CD8-positive, alpha-beta T cell (primary cell): ENCODE measurements at places on chromosomes 5 and 9.

DNA sequence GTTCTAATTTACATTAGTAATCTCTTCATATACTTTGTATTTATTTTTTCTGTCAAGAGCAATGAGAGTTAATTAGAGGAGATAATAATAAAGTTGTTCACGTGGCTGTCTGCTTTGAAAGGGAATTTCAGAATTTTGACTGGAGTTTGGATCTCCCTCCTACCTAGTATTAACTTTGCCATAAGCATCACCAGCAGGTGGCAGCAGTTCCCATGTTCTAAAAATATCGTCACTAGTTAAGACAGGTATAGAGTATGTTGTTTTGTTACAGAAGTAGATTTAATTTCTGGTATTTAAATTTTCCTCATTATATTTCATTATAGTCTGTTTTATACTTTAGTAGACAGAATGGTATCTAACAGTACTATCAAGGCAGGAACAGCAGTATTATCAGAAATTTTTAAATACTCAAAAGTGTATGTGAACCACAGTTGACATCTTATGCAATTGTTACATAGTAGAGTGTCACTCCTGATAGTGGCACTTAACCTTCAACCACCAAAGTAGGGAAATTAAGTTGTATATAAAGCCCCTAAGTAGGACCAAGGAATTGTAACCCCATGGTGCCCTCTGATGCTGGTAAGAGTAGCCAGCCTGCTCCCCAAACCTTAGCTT lies 20.4 kb downstream of the GNPDA1 start:
- DNase-seq, result peak; percentile 84

- DNase-seq, result peak; percentile 19
Measured at GRCh38 chr5:2538169-2538568, 213.3 kb downstream of the IRX2 start.

- DNase-seq, result no peak
Measured at GRCh38 chr9:27344776-27345175, 47.8 kb upstream of the EQTN start.

GRCh38 chr5:73008831-73009230 lies 53.0 kb downstream of the FCHO2 start:
- DNase-seq, result no peak

GRCh38 chr5:38576961-38577684 lies 20.7 kb upstream of the LIFR start:
- DNase-seq, result no peak

DNA sequence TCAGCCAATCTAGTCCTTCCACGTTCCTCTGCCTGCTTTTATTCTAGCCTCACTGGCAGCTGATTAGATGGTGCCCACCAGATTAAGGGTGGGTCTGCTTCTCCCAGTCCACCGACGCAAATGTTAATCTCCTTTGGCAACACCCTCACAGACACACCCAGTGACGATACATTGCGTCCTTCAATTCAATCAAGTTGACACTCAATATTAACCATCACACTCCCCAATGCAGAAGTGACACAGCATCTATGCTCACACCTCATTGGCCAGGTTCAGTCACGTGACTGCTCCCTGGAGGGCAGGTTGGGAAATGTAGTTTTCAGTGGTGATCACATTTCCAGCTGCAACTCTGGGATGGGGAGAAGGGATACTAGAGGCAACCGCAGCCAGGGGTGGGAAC lies 13.0 kb downstream of the SUSD3 start:
- DNase-seq, result no peak

DNA sequence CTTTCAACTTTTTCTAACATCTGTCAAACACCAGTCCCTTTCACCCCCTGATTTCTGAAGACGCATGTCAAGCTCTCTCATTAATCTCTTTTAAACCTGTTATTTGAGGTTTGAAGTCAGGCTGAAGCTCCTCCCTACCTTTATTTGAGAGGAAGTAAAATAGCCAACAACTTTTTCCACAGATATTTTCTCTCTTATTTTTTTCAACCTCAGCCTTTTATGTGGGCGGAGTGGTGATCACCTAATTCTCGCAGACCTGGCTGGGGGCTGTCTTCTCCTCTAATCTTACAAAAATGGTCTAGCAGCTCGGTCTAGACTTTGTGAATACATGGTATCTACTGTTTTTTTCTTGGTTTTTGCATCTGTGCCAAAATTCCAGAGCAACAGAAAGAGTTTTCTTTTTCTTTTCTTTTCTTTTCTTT lies 395.7 kb upstream of the ACTBL2 start:
- no peak for DNase-seq

DNA sequence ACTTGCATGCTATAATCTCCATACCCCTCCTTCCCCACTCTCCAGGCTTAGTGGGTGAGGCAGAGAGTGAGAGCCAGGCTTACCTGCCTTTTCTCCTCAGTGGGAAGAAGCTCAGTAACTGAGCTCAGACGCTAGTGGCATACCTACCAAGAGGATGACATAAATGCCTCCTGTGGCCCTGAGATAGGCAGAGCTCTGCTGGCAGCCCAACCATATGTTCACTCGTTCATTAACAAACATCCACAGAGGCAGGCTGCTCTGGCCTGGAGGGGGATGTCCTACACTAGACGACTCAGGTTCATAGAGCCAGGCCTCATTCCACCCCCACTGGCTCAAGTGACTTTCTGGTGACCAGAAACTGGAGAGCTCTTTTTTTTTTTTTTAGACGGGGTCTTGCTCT lies 81.3 kb downstream of the THBS4 start:
- DNase-seq, result no peak

DNA sequence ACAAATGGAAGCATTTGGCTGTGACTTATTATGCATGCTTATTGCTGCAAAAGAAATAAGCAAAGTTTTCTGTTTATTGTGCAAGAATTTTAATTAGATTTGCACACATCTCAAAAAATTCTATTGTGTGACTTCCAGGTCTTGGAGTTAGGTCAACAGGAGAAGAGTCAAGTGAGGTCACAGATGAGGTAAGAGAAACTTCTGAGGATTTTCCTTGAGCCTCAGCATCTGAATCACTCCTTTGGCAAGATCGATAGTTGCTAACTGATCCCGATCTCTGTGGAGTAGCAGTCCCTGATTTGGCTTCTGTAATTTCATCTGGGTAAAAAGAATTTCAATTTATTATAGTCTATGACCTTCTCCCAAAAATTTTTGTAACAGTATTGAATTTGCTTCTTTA lies 6.9 kb upstream of the TTC33 start:
- no peak for DNase-seq

DNA sequence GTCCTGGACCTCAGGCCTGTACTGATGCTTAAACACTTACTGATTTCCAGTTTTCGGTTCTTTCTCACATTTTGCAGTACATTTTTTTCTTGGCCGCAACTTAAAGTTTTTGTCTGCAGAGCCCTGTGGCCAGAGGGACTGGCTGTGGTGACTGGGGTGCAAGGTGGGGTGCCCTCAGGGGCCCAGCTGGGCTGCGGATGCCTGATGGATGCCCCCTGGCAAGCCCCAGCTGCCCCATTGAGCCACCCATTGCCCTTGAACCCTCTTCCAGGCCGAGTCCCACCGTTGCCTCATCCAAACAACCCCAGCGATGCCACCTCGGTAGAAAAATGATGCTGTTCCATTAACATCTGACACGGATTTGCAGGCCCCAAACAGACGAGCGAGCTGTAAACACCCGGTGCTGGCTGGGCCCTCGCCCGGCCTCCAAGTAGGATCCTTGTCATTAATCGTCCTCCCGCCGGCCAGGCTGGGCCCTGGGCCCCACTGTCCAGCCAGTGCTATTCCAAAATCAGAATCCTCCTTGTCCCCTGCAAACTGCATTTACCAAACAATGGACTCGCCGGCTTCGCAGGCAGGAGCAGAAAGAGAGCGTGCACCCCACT lies 107.9 kb downstream of the PHF2 start:
- no peak for DNase-seq

- DNase-seq, result no peak
Measured at GRCh38 chr9:72151104-72151503, 1.9 kb downstream of the GDA start.

GRCh38 chr5:43663916-43664315 lies 60.9 kb downstream of the NNT start:
- DNase-seq, result no peak

- no peak for DNase-seq
Measured at GRCh38 chr9:73199886-73200285, 48.2 kb downstream of the ANXA1 start.

DNA sequence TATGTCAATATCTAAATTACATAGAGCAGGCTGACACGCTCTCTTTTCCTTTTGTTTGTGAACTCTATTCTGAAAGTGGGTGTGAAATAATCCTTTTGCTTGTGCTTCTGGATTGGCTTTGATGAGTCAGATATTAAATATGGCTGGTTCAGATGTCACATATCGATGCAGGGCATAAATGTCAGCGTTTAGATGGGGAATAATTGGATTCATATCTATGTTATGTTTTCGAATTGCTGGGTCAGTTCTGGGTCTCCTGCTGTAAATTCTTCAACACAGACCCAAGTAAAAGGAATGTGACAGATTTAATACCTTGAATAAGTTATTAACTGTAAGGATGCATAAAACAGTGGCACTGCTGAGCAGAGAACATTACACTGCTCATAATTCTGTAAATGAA lies 118.7 kb upstream of the SNX2 start:
- DNase-seq, result no peak

- DNase-seq, result no peak
Measured at GRCh38 chr5:131545845-131546244, 89.2 kb downstream of the RAPGEF6 start.

DNA sequence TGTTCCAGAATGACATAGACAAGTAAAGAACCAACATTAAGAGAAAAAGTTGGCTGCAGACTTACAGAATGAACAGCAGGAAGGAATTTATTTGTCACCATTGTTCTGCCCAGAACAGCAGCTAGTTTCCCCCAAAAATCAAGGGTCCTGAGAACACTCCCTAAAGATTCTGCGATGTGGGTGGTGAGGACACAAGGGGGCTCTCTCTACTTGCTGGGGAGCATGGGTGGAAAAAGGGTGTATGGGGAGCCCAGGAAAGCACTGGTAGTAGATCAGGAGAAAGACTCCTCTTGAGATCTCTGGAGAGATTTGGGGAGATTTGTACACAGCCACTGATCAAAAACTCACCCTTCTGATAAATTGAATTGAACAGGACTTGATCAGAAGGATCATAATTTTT lies 316.5 kb downstream of the KCTD16 start:
- DNase-seq, result no peak

GRCh38 chr5:181037365-181037861 lies 2.7 kb upstream of the BTNL9 start:
- no peak for DNase-seq

- no peak for DNase-seq
Measured at GRCh38 chr5:1570975-1571374, 47.2 kb upstream of the LPCAT1 start.

DNA sequence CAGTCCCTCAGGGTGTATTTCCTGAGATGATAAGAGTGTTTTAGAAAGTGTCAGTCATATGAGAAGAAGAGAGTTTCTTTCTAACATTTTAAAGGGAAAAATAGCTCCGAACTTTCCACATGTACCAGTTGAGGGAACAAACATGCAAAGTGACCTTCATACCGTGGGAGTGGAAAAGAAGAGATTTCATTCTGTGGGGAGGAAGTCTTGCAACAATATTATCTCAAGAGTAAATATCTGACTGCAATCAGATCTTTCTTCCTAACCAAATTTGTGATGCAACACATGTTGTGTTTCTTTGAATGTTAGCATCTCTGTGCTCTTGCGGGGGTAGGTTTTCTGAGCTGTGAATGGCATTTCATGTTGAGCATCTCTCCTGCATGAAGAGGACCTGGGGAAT lies 30.6 kb downstream of the ANKRD55 start:
- no peak for DNase-seq

DNA sequence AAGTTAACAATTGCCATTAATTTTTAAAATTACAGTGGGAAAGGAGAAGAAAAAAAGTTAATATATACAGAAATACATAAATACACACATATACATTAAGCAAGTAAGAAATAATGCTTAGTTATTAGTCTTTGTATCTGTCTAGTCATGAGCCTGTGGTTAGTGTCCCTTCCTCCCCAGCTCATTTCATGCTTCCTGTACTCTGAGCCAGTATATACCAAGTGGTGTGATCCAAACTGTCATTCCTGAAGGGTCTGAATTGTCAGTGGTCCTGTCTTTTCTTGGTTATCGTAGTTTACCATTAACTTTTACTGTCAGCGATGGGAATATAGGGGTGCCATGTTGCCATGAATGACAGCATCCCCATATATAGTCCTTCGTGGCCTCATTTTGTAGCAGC lies 24.2 kb upstream of the STOM start:
- no peak for DNase-seq

- DNase-seq, result no peak
Measured at GRCh38 chr5:154395407-154396106, 50.2 kb upstream of the SAP30L start.

DNA sequence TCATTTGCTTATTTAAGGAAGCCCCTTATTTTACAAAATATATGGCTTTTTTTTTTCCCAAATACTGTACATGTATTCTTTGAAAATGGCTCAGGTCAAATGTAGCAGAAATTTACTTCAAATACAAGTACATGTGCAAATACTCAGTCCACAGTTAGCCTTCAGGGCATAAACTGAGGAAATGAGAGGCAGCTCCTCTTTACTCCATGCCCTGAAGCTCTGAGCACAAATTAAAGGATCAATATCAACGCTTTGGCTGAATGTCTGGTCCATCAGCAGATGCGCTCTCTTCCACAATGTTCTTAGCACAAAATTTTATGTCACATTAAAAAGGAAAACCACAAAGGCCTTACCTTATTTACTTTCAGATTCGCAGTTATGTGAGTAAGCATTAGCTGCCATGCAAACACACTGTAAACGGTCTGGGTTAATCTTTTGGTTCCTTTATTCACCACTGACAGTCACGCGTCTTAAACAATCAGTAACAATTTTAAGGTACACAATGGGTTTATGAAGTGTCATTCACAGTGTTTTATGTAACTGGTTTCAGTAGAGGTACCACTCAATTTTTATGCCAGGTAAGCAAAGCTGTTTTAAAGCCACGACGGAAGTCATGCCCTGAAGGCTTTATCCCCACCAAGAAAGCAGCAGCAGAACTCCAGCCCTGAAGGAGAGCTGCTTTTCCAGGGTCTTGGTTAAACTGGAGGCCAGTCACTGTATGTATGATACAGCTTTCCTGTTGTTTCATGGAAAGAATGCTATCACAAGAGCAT lies 103.4 kb downstream of the OTULIN start:
- DNase-seq, result no peak

DNA sequence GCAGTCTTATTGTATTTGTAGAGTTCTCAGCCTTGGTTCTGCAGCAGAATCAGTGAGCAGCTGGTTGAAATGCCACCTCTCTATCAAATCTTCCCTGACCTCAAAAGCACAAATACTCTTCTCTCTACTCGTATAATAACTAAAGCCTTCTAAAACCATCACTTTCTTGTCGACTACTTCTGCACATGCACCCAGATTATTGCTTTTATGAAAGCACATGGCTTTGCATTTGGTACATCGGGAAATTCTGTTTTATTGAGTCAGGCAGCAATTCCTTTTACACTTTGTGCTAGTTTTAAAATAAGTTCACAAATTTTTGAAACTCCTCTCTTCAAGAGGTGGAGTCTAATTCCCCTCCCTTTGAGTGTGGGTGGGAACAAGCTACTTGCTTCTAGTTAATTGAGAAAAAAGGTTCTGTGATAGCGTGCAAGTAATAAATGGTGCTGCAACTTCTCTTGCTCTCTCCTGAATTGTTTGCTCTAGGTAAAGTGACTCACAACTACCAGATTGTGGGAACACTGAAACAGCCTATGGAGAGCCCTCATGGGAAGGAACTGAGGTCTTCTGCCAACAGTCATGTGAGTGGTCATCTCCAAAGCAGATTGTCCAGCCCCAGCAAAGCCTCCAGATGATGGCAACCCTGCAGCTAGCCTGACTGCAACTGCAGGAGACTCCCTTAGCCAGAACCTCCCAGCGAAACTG lies 66.0 kb upstream of the TAF1L start:
- no peak for DNase-seq
